ENCODE measurements at places on chromosomes 12 and 14.

- DNase-seq, result no peak
Observed at GRCh38 chr12:108328420-108328819, 10.7 kb downstream of the CMKLR1 start.

GRCh38 chr14:72946491-72946890, 20.2 kb downstream of the DCAF4 start:
- peak; percentile 50 for DNase-seq

DNA sequence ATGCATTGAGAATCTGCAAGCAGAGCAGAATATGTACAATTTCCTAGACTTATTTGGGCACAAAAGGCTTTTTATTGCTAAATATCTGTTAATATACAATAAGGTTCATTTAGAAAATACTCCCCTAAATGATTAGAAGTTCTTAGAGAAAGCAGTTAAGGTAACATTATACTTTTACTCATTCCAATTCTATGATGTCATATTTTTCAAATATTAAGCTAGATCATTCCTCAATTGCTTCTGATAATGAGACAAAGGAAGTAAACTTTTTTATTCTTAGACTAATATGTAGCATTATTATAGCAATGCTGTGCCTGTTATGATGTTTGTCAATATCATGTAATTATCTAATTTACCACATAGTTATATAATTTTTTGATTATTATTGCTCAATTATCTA, 447.0 kb downstream of the SLC16A7 start:
- DNase-seq, result no peak

- no peak for DNase-seq
Observed at GRCh38 chr14:90900476-90901083, 84.3 kb upstream of the TTC7B start.

DNA sequence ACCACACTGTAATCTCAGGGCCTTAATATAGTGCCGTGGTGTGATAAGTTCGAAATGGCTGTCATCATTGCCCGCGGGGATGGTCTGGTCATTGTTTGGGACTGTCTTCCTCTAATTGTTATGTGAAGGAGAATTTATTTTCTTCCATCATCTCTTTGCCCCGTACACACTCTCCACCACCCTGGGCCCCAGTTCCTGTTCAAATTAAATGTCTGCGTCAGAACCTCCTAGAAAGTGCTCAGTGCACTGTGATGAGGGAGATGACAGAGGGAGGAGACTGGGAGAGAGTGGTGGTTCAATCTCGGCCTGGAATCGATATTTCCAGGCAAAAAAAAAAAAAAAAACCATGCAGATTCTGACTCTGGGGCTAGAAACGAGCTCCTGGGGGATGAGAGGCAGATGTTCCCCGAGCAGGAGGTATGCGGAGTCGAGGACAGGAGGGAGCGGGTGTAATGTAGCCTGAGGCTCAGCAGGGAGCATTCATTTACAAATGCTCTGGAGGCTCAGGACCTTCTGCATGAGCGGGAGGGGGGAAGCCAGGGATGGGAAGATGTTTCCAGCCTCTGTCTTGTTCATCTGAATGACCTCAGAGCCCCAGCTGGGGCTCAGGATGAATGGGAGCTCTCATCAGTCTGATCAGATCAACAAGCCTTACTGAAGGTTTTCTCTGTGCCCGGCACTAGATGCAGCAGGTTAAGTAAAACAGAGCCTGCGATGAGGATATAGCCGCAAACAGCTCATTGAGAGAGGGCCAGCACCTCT, 219.5 kb downstream of the TBX5 start:
- DNase-seq, result no peak

Measured in brain pericyte (primary cell).